GM23248 (cell line): ENCODE measurements at places on chromosomes 6 and 20. TPM values are rescaled to one million over a fixed set of nuclear protein-coding genes. Genes with fewer than 3 reads are reported as not detected.

DNA sequence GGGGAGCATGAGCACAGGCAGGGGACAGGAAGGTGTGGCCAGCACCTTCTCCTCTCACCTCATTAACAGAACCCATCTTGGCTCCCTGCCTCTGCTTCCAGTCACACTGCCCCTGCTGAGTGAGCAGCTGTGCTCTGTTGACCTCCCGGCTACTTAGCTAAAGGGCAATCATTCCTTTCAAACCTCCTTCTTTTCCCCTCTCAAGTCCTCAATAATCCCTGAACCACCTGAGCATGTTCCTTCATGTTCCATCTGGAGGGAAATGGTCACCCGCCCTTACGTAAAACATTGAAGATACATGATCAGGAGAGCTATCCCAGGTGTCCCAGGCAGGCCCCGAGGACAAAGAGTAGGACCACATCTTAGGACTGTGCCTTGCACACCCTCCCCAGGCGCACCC is 21.7 kb upstream of the MRPS10 start:
- peak overlapping the region; percentile 69 for H3K27ac ChIP-seq
- H3K36me3 ChIP-seq = no peaks in the 10 kb centered on the region
- H3K4me3 ChIP-seq = no peak overlapping the region
- H3K27me3 ChIP-seq = no peaks in the 10 kb centered on the region

Gene HLA-DOB
- not detected in 2 replicates for polyA plus RNA-seq

Gene MOG
- polyA plus RNA-seq = not detected in 2 replicates

Gene SNX14
- polyA plus RNA-seq = 68.3 and 70.6 TPM in 2 replicates

Gene PTGIS
- polyA plus RNA-seq = 109 and 114 TPM in 2 replicates
